ENCODE measurements at places on chromosomes 2 and 18. TPM values are rescaled to one million over a fixed set of nuclear protein-coding genes. Genes with fewer than 3 reads are reported as not detected.

Gene GLI2
- total RNA-seq: 1.2 TPM

Gene UBE2F
- total RNA-seq: 49.8 TPM

- peaks cover 65% of the 10 kb centered on the region for H3K36me3 ChIP-seq
- peaks cover 8% of the 10 kb centered on the region for H3K4me1 ChIP-seq
- no peaks in the 10 kb centered on the region for H3K27me3 ChIP-seq
- no peak overlapping the region for H3K4me3 ChIP-seq
Observed at GRCh38 chr2:216425008-216425787, 12.9 kb downstream of the SMARCAL1 start.

DNA sequence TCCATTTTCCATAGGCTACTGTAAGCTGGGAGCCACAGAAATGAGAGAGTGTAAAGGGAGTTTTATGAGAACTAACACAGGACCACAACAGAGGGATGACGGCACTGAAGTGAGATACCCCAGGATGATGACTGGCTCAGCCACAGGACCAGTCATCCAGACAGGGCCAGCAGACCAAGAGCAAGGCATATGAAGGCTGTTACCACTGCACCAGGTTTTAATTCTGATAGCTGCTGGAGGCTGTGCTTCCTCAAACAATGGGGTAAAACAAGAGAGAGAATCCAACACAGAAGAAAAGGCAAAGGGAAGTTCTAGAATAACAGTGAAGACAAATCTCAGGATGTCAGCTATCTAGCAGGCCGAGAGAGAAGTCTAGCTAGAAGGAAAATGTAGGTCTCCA lies 94.9 kb downstream of the BCL2 start:
- peak overlapping the region; percentile 3 for H3K4me3 ChIP-seq
- H3K27ac ChIP-seq: peak overlapping the region; percentile 42
- peaks cover 58% of the 10 kb centered on the region for H3K4me1 ChIP-seq
- H3K27me3 ChIP-seq: no peaks in the 10 kb centered on the region

- no peak for DNase-seq
- no peak overlapping the region for H3K4me3 ChIP-seq
- no peaks in the 10 kb centered on the region for H3K4me1 ChIP-seq
- H3K27ac ChIP-seq: no peak overlapping the region
- no peaks in the 10 kb centered on the region for H3K36me3 ChIP-seq
Observed at GRCh38 chr2:11980809-11981208, 234.4 kb downstream of the LPIN1 start.

DNA sequence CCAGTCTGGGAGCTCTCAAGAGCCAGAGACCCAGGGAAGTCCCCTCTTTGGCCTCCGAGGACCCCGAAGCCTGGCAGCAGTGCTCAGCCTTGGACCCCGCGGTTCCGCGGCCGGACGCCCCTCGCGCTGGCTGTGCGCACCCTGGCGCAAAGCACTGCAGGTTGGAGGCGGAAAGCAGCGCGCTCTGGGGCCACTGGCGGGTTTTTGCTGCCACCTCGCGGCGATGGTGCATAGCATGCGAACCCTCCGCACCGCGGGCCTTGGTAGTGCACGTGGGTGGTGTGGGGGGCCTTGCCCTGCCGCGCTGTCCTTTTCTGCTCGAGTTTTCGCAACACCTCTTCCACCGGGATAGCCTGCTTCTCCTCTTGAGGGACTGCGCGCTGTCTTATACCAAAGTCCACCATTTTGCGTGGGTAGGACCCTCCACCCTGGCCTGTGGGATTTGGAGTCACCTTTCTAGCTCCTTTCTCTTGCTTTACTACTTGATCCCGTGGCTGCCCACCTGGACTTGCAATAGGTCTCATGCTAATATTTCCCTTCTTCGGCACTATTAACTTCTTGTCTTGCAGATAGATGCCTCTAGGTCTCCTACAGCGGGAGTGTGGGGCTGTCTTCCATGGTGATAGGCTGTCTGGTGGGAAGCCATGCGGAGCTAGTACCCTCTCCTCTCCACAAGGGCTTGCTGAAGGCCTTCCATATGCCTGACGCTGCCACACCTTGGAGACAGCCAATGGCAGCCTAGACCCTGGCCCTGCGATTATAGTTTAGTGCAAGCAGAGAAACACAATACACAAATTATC lies 14.3 kb downstream of the SIX3 start:
- peak; percentile 89 for DNase-seq
- no peak overlapping the region for H3K4me3 ChIP-seq
- peaks cover 63% of the 10 kb centered on the region for H3K27me3 ChIP-seq
- peaks cover 18% of the 10 kb centered on the region for H3K4me1 ChIP-seq

GRCh38 chr2:111122631-111123421 lies 2.1 kb downstream of the BCL2L11 start:
- peak overlapping the region; percentile 38 for H3K27ac ChIP-seq
- peak overlapping the region; percentile 95 for H3K4me3 ChIP-seq
- DNase-seq: no peak
- H3K4me1 ChIP-seq: peaks cover 24% of the 10 kb centered on the region
- H3K36me3 ChIP-seq: peaks cover 12% of the 10 kb centered on the region
